CD4-positive, CD25-positive, alpha-beta regulatory T cell (primary cell): ENCODE measurements at places on chromosomes 13 and 19. TPM values are rescaled to one million over a fixed set of nuclear protein-coding genes. Genes with fewer than 3 reads are reported as not detected.

DNA sequence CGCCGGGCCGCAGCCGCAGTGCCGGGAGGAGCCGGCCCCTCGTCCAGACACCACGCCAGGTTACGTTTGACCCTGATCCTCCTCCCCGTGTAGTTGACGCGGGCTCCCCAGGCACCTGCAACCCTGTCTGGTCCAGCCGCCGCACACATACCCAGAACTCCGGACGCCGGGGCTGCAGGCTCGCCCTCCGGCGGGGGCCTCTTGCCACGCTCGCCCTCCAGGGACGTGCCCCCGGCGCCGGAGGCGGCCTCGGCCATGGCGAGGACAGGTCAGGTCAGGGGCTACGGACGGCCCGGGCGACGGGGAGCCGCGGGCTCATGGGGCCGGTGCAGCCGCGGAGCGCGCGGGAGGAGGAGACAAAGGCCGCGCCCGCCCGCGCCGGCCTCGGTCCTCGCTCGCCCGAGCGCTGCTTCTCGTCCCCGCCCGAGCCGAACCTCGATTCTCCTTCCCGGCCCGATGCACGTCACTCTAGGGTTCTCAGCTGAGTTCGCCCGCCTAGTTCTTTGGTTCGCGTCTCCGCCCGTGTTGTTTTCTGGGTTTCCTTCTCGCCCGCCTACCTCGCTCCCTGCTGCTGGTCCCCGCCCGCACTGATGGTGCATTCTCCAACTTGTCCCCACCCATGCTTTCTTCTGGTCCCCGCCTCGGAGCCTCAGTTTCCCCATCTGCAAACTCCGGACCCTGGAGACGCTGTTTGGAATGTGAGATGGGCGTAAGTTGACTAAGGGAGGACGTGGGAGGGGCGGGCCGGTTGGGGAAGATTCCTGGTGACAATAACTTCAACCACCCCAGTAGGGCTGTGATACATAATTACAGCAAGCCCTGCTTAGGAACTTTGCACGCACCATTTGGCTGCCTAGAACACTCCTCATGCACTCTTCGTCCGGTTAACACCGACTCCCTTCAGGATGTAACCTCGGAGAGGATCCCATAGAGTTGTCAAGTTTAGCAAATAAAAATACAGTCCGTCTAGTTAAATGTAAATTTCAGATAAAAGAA, at the start of gene ANO8:
TSS of gene ANO8 (minus strand) at position 442 of the 996 bp plus-strand sequence. CDS start at position 257, 185 bp downstream.
- H3K27me3 ChIP-seq = no peaks in the 10 kb centered on the region
- peaks cover 50% of the 10 kb centered on the region for H3K4me1 ChIP-seq
- peak within 1 kb of the TSS; percentile 57 for H3K4me3 ChIP-seq
- H3K27ac ChIP-seq = peak within 1 kb of the TSS; percentile 70
- peak; percentile 96 for DNase-seq

RFPL4A gene
- total RNA-seq = not detected

DNA sequence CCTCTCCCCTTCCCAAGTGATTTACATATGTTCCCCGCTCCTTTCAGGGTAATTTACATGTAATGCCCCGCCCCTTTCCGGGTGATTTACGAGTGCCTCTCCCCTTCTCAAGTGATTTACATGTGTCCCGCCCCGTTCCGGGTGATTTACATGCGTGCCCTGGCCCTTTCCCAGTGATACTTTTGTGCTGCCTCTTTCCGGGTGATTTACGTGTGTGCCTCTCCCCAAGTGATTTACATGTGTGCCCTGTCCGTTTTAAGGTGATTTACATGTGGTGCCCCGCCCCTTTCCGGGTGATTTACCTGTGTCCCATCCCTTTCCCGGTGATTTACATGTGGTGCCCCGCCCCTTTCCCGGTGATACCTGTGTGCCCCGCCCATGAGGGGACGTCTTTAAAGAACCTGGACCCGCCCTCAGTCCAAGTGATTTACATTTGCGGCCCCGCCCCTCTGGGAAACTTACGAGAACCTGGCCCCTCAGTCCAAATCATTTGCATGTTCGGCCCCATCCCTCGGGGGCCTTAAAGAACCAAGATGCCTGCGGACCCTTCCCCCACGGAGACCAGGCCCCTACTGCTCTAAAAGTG, 559 bp upstream of the LENG9 start:
- no peaks in the 10 kb centered on the region for H3K27me3 ChIP-seq
- peak overlapping the region; percentile 62 for H3K4me3 ChIP-seq
- H3K4me1 ChIP-seq = peaks cover 32% of the 10 kb centered on the region
- H3K27ac ChIP-seq = peak overlapping the region; percentile 85

GRCh38 chr19:17555929-17556813, 722 bp downstream of the COLGALT1 start:
- no peaks in the 10 kb centered on the region for H3K27me3 ChIP-seq
- peak; percentile 24 for DNase-seq
- peaks cover 19% of the 10 kb centered on the region for H3K4me1 ChIP-seq
- peak overlapping the region; percentile 62 for H3K4me3 ChIP-seq
- H3K36me3 ChIP-seq = peaks cover 19% of the 10 kb centered on the region

- no peaks in the 10 kb centered on the region for H3K27me3 ChIP-seq
- H3K4me3 ChIP-seq = no peak overlapping the region
- H3K27ac ChIP-seq = no peak overlapping the region
- no peak for DNase-seq
- peaks cover 29% of the 10 kb centered on the region for H3K36me3 ChIP-seq
- H3K4me1 ChIP-seq = peaks cover 7% of the 10 kb centered on the region
Observed at GRCh38 chr19:1616396-1616795, 11.1 kb upstream of the UQCR11 start.

ZNF493 gene
- 25.3 TPM for total RNA-seq

DNA sequence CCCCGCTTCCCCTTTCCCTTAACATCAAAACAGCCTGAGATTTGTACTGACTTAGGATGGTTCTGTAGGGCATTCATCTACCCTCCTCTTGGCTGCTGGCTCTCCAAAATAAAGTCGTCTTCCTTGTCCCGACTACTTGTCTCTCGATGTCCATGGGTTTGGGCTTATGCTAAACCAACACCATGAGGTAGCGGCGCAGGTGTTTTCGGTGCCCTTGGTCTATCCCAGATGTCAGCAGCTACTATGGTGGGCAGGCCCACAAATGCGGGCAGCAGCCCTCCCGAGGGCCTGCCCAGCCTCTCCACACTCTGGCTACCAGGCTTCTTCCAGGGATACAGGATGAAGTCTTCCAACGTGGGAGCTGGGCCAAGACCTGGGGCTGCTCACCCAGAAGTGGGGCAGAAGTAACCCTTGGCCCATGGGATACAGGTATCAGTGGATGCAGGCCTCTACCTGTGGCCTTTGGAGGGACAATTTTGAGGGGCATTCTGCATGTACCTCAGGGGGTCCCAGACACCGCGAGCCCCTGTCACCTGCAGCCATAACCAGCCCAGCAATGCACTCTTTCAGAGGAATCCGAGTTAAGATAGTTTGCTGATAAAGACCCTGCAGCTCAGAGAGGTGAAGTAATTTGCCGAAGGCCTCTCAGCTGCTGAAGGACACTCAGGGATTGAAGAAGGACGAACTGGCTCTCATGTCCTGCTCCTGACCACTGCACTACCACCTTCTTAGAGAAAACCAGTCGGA, 47.8 kb upstream of the VSTM2B start:
- no peak for DNase-seq
- H3K4me1 ChIP-seq = no peaks in the 10 kb centered on the region
- H3K27ac ChIP-seq = no peak overlapping the region
- H3K4me3 ChIP-seq = no peak overlapping the region
- peaks cover 3% of the 10 kb centered on the region for H3K27me3 ChIP-seq
- no peaks in the 10 kb centered on the region for H3K36me3 ChIP-seq

DNA sequence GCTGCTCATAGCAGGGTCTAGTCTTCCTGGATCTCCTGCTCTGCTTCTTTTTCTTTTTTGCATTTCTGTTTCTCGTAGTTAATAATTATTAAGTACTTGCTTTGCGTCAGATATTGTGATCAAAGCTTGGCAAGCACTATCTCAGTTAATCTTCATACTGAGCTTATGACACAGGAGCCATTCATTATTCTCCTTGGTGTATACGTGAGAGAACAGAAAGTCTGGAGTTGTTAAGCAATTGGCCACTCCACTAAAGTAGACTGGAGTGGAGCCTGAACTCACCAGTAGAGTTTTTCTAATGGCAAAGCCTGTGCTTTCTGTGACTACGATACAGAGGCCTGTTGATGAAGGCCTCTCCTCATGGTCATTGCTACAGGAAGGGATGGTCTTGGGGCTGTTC, 285.9 kb downstream of the RFC3 start:
- H3K4me1 ChIP-seq = no peaks in the 10 kb centered on the region
- no peak overlapping the region for H3K4me3 ChIP-seq
- no peak overlapping the region for H3K27ac ChIP-seq

- no peaks in the 10 kb centered on the region for H3K4me1 ChIP-seq
- no peaks in the 10 kb centered on the region for H3K36me3 ChIP-seq
- H3K27ac ChIP-seq = no peak overlapping the region
- H3K27me3 ChIP-seq = no peaks in the 10 kb centered on the region
Observed at GRCh38 chr13:67076378-67076777, 153.8 kb downstream of the PCDH9 start.
